ENCODE measurements at places on chromosomes 5 and 9.

GRCh38 chr5:147616421-147616820 lies 106.6 kb upstream of the DPYSL3 start:
- DNase-seq = no peak

DNA sequence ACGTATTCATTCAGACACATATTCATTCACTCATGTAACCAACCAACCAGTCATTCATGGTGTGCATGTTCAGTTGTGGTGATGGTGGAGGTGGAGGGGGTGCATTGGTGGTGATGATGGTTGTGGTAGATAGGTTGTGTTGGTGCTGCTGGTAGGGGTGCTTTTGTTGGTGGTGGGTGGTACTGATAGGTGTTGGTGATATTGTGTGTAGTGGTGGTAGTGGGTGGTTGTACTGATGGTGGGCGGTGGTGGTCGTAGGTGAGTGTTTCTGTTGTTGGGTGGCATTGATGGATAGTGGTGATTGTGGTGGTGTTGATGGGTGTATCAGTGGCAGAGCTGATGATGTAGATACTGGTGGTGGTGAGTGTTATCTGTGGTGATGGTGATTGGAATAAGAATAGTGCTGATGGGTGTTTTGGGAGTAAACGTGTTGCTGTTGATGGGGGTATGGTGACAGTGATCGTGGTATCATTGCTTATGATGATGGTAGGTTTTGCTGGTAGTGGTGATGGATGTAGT lies 59.8 kb upstream of the SHB start:
- no peak for DNase-seq

GRCh38 chr5:89445106-89445745 lies 562.2 kb upstream of the MEF2C start:
- no peak for DNase-seq

GRCh38 chr5:77957081-77957480 lies 180.9 kb upstream of the TBCA start:
- no peak for DNase-seq

GRCh38 chr9:72149231-72149975 lies at the start of gene GDA:
GDA (plus strand) TSS chr9:72149440; CDS start chr9:72149560, 120 bp downstream.
- no peak for DNase-seq

GRCh38 chr5:115068239-115069086 lies 101.2 kb downstream of the TRIM36 start:
- peak; percentile 6 for DNase-seq

Data from stimulated activated CD8-positive, alpha-beta memory T cell treated with anti-CD3 and anti-CD28 coated beads, Interleukin-4, amount 100 ng/mL, for 4 hours (primary cell).